ENCODE measurements at places on chromosomes 6 and 20.

GRCh38 chr6:126444659-126445273, 104.9 kb downstream of the CENPW start:
- DNase-seq = no peak

DNA sequence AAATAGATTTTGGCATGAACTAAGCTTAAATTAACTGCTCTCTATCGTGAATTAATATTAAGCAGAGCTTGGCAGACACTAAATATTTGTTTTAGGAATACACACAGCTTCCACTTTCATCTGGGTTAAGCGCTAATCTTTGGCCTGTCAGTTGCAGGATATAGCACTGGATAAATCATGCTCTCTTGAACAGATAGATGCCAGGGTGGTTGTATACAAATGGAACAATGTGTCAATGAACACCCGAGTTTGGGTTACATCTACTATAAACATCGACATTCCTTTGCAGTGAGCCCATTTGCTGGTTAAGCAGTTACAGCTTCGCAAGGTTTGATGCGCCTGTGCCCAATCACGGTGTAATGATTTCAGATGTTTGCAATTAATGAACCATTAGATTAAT, 338.2 kb upstream of the ZFP64 start:
- no peak for DNase-seq

DNA sequence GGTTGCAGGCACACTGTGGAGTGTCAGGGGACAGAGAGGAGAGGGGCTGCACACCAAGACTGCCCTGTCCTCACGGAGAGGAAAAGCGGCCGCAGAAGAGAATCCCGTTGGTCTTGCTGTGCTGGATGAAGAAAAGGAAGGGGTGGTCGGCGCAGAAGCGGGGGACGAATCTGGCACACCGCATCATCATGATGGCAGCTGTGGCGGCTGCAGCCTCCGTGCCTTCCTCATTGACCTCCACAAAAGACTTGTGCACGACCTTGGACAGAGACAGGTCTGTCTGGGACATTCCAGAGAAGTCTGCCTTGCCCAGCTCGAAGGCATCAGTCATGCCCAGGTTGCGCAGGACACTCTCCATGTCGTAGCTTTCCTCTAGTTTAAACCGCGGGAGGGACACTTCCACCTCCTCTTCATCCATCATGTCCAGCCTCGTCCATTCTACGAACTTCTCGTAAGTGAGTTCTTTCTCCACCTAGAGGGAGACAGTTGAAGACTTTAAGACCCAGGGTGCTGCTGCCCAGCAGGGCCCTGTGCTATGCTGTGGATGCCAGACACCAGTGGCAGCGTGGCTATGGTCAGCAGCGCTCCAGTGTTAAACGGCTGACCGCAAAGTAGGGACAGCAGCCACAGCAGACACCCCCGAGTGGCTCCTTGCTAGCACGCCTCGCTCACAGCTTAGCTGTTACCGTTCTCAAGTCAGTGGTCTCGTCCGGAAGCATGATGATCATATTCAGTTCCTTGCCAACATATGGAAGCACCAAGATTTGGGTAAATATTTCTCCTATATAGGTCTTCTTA, 22.9 kb downstream of the SERPINB6 start:
- no peak for DNase-seq

- no peak for DNase-seq
These were observed 40.3 kb upstream of the C20orf144 start for GRCh38 chr20:33621717-33622400.

Measured in activated CD4-positive, alpha-beta T cell treated with anti-CD3 and anti-CD28 coated beads, Interleukin-10, Interleukin-2, amounts not matched to agents 100 ng/mL and 50 ng/mL, durations not matched to agents 16 hours and 8 hours (primary cell).